Liver (tissue), 10 donors: ENCODE measurements at places on chromosomes 16 and 17.

DNA sequence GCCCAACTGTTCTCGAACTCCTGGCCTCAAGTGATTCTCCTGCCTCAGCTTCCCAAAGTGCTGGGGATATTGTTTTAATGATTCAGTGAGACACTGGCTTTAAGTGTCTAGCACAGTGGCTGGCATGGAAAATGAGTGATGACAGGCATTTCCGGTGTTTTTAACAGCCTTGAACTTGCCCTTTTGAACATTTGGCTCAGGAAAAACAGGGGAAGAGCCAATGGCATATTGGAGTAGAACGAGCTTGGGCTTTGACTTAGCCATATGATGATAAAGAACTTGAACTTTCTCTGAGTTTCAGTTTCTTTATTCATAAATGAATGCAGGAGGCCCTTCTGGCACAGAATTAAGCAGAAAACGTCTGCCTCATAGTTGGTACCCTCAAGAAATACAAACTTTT, 145.0 kb upstream of the HS3ST4 start:
- no peak for DNase-seq

- no peak for DNase-seq
Measured at GRCh38 chr16:88923926-88924833, 52.8 kb downstream of the CBFA2T3 start.

DNA sequence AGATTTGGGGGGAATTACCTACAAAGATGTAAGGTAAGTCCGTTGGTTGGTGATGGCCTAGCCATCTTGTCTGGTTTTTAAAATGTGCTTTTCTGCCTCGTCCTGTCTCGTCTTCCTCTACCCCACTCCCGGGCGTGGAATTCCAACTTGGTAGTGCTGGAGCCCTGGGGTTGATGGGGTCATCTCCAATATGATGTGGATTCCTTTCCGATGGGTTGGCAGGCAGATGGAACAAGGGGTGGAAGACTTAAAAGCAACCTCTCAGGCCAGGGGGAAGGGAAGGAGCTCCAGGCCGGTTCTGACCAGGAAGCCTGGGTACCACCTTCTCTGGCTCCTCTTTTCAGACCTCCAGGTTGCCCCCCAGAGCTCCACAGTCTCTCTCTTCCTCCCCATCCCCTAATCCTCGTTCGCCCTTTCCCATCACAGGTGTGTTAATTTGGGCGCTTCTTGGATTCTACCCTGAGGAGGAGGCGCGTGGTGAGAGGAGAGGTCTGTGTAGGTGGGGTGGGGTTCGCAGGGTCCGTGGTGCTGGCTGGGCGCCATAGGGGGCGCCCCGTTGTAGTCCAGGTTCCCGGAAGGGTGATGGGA, 5.1 kb upstream of the HOXB2 start:
- no peak for DNase-seq

- no peak for DNase-seq
Measured at GRCh38 chr17:77177002-77177741, 36.4 kb downstream of the SEC14L1 start.
